Substantia nigra (tissue), 51 donors: ENCODE measurements at places on chromosomes 16 and 17.

DNA sequence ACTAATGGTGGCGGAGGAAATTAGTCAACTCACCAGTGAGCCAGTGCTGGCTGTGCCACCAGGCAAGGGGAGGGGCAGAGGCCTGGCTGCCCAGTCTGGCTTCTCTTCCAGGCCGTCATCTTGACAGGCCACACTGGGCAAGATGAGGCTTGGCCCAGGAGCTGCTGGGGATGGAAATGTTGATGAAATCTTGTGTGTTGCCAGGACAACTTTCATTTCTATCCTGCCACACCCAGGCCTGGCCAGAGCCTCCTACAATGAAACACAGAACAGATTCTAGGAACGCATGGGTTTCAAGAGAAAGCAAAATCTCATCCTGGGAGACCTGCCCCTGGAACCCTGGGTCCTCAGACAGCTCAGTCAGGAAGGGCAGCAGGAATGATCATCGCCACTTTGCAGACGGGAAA, 9.3 kb downstream of the HEXIM2 start:
- peak; percentile 58 for DNase-seq

DNA sequence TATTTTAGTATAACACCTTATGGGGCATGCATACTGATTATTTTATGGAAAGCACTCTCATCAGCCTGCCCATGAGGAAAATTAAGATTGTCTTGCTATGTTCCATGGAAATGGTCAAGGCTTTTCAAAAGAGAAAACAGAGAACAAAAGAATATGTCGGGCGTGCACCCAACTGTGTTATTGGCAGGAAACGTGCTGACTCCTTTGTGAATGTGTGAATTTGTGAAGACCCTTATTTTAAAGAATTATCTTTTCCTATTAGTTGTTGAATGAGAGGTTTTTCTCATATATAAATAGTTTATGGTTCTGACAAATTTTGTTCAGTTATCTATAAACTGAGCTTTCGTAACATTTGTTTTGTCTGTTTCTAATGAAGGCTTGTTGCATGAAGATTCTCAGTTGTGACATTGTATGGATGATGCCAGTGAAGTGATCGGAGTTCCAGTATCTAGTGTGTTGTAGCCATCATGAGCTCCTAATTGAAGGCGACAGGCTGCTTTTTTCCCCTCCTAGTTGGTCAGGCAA, 180.0 kb downstream of the BCAS3 start:
- DNase-seq: no peak

DNA sequence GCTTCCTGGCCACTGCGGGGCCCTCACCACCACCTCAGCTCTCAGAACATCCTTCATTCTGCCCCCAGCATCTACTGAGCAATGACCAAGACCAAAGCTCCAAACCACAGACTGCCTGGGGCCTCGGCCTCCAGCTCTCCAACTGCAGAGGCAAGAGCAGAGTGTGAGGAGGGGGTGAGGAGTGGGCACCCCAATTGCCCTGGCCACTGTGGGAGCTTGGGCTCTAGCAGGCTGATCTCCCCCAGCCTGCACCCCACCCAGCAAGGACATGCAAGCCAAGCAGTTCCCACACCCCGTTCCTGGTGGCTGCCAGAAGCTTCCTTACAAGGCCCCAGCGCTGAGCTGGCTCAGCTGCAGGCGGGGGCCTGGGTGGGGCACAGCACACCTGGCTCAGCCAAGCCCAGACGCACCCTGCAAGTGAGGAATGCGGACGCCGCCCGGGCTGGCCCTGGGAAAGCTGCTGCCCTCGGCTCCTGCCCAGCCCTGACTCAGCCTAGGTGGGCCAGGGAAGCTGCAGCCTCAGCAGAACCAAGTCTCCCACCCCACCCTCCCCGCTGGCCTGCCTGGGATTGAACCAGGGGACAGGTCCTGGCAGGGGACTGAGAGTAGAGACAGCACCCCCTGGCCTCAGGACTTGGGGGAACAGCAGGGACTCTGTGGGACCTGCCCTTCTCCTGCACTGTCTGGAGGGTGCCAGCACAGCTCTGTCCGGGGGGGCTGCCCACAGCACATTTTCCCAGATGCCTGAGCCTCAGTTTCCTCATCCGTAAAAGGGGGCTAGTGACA, 29.7 kb upstream of the KRT17 start:
- no peak for DNase-seq

DNA sequence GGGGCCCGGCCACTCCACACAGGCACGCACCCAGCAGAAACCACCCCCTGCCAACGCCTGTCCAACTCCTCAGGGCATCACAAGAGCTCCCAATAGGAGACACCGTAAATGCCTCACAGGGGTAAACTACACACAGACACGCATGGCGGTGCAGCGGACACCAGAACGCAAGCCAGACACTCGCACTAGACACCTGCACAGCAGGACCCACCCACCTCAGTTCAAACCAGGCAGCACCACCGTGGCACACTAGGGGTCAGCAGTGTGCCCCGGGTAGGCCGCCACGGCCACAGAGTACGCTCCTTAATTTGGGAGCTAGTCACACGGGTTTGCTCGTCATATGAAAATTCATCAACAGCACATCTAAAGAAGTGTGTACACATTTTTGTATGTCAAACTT, 3.4 kb downstream of the SLC38A10 start:
- DNase-seq: peak; percentile 7

DNA sequence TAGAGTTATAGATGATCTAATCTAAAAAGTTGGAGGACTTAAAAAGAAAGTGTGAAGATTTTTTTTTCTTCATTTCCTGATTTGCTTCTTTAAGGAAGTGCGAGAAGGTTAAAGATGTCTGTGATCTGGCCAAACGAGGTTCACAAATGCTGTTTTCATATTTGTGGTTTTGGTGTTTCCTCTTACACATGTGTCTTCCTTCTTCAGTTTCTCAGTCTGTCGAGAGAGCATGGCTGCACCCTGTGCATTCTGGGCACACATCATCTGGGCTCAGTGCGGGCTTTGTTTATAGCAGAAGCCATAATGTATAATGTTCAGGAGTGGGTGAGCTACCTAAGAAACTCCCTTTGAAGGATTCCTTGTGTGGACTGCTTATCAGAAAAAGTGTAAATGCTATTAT, 260.4 kb upstream of the TBX2 start:
- DNase-seq: no peak

DNA sequence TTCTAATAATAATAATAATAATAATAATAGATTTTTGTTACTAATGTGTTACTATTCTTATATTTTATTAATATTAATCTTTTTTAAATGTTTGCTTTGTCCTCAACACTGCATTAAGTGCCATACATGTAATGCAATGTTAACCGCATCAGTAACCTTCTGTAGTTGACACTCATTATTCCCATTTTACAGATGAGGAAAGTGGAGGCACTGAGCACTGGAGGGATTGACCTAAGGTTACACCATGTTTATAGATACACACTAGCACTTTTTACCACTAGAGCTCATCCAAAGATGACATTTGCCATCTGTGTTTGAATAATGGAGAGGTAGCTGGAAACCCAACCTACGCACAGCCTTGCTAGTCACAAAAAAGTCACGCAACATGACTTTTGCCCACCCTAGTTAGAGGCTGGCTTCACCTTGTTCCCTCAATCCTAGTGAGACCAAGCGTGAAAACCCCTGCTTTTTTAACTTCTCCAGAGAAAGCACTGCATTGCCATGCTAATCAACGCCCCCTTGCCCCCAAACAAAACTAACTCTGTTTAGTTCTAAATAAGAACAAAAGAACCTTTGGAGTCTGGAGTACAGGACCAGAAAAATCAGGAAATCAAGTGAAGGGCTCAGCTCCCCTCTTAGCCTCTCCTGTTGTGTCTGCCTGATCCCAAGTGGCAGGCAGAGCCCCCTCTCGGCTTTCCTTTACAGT, 2.3 kb downstream of the ARSG start:
- DNase-seq: no peak

GRCh38 chr16:25110387-25110947, 1.1 kb upstream of the LCMT1 start:
- DNase-seq: no peak

DNA sequence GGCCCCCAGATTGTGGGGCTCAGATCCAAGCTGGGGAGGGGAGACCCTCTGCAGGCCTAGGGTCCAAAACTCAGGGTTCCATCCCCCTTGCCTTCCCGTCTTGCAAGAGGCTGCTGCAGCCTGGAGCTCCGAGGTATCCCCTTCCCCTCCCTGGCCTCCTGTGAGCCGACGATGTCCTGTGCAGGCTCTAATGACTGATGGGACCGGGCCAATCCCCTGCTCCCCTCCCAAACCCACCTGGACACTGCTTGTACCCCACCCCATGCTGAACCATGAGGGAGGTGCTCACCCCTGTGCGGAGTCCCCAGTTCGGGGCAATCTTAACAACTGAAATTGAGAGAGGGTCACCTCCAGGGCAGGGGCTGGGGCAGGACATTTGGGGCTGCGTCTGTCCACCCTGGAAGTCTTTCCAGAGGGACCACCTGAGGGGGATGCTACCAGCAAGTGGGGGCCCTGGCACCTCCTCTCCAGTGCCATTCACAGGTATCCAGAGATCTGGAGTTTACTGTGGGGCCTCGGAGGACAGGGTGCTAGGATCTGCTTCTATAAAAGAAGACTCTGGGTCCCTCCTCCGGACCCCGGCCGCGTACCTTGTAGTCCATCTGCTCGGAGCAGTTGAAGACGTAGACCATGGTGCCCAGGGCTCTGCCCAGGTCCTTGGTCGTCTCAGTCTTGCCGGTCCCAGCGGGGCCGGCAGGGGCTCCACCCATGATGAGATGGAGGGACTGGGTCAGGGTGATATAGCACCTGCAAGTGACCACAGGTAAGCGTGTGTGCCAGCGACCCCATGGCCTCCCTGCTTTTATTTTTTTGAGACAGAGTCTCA, 77.3 kb downstream of the DNAH17 start:
- no peak for DNase-seq

GRCh38 chr16:20865420-20866131, 34.6 kb downstream of the DCUN1D3 start:
- DNase-seq: no peak

DNA sequence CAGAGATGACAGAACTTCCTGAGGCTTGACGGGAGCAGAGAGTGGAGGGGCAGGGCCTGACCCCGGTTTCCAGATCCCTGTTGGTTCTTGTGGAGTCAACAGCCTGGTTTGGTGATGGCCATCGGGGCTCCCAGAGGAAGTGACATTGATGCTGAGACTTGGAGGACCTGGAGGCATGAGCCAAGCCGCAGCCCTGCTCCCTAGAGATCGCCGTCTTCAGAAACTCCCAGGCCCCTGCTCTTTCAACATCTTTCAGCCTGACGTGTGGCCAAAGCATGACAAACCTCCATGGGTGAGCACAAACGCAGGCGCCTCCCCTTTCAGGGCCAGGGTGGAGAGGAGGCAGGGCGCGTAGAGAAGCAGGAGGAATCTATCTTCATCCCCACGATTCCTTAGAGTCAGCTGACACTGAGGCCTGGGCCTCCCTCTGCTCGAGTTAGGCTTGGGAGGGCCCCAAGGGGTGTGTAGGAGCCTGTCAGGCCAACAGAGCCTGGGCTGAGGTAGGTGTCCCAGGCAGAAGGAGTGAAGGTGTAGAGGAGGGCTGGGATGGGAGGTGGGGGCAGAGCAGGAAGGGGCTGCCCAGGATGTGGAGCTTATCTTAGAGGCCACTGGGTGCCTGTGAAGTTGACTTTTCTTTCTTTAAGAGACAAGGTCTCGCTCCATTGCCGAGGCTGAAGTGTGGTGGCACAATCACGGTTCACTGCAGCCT, 56.1 kb upstream of the MED9 start:
- DNase-seq: no peak

DNA sequence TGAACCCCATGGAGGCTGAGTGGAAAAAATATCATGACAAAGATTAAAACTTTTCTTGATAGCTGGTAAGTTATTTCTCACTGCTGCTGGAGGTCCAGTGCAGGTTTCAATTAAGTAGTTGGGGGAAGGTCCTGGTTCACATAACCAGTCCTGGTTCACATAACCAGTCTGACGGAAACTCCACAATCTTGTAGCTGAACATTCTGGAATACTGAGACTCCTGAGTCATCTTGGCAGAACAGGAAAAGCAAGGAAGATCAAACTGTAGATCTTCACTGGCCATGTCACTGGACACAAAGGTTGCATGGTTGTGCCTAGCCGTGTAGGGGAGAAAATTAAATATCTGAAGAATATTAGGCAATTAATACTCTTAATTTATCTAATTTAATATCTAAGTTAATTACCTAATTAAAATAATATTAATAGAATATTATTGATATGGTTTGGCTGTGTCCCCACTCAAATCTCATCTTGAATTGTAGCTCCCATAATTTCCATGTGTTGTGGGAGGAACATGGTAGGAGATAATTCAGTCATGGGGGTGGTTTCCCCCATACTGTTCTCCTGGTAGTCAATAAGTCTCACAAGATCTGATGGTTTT, 48.6 kb upstream of the CNTNAP4 start:
- DNase-seq: no peak

- no peak for DNase-seq
Measured at GRCh38 chr17:61425682-61426481, 26.2 kb downstream of the TBX2 start.

- no peak for DNase-seq
Measured at GRCh38 chr17:64683796-64684195, 21.7 kb upstream of the SMURF2 start.
